Stimulated activated CD8-positive, alpha-beta memory T cell treated with anti-CD3 and anti-CD28 coated beads, Interleukin-4, amount 100 ng/mL, for 1 hour (primary cell): ENCODE measurements at places on chromosomes 5 and 9.

DNA sequence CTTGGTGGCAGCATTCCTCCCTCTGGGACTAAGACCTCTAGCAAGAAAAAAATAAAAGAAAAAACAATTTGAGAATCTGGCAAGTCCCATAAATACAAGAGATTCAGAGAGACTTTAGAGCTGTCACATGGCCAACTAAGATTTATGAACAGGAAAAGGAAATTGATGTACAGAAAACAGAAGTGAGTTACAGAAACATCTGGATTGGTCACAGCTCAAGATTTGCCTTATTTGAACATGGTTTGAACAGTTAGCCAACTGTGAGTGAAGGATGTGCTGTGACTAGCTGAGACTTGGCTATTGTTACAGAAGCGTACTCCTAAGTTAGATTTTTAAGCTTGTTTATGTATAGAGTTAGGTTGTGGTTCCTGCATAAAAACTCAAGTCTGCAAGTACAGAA is 340.2 kb downstream of the SLCO4C1 start:
- DNase-seq = no peak

- DNase-seq = no peak
Observed at GRCh38 chr9:134396258-134396742, 70.0 kb downstream of the RXRA start.

DNA sequence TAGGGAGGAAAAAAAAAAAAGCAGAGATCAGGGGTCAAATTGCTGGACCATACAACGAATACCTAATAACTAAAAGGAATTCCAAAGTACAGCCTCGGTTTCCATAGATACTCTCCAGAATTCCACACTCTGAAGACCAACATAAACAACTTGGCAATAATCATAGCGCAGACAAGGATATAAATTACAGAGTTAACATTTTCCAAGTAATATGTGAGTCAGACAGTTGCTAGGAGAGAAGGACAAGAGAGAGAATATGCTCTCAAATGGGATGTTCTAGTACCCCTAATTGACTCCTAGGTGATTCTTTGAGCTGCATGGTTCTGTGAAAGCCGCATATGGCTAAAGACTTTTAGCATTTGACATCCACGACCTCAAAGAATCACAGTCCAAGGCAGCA is 165.2 kb downstream of the FRMD3 start:
- no peak for DNase-seq

- DNase-seq = no peak
Observed at GRCh38 chr5:2992806-2993205, 241.3 kb upstream of the IRX2 start.

DNA sequence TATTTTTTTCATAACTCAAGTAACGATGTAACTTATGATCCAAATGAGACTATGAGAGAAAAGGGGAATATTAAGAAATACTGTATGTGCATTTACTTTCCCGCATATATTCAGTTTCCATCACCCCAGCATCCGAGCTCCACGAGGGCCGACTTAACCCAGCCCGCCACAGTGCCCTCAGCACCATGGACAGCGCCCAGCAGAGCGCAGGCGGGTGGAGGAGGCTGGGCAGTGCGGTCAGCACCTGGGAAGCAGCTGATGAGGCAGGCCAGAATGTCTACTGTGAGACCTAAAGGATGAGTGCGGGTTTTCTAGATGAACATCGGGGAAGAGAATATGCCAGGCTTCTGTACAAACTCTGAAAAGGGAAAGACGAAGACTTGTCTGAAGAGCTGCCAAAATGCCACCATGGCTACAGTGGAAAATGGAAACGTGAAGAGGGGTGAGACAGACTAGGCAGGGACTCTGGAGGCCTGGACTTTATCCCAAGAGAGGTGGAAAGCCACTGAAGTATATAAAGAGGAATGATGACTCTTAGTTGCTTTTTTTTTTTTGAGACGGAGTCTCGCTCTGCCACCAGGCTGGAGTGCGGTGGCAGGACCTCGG is 34.5 kb upstream of the MED27 start:
- peak; percentile 16 for DNase-seq

GRCh38 chr5:66860199-66860975 is 264.2 kb downstream of the MAST4 start:
- no peak for DNase-seq

GRCh38 chr5:130773813-130774212 is 391.2 kb downstream of the HINT1 start:
- DNase-seq = no peak

DNA sequence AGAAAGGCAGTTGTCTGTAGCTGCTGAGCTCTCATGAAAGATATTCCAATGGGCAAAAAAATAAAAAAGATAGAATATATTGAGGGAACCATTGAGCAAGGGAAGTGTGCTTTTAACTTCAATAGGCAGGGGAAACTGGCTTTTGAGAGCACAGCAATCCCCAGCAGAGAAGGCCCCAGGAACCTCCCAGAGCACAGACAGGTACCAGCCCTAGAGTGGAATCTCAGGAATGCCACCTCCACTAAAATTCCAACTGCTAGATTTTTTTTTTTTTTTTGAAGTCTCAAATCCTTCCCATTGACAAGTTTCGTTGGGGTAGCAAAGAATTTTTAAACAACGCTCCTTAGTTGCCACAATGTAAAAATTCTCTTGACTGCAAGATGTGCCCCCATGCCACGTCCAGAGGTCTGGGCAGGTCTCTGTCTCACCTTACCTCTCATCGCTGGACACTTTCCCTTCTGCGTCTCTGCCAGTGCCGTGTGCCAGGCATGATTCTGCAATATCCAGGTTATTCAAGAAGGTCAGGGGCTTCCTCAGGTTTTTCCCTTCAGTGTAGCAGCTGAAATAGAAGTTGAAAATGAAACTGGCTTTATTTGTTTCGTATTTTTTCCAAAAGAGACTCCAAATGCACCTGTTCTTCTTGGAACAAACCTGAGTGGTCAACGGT is 64.2 kb upstream of the IRX1 start:
- no peak for DNase-seq

- DNase-seq = no peak
Observed at GRCh38 chr5:174997688-174998087, 273.3 kb downstream of the MSX2 start.
